LoVo (cell line): ENCODE measurements at places on chromosomes 3 and 15.

GRCh38 chr3:30495172-30496065 is 111.0 kb upstream of the TGFBR2 start:
- DNase-seq, result no peak

DNA sequence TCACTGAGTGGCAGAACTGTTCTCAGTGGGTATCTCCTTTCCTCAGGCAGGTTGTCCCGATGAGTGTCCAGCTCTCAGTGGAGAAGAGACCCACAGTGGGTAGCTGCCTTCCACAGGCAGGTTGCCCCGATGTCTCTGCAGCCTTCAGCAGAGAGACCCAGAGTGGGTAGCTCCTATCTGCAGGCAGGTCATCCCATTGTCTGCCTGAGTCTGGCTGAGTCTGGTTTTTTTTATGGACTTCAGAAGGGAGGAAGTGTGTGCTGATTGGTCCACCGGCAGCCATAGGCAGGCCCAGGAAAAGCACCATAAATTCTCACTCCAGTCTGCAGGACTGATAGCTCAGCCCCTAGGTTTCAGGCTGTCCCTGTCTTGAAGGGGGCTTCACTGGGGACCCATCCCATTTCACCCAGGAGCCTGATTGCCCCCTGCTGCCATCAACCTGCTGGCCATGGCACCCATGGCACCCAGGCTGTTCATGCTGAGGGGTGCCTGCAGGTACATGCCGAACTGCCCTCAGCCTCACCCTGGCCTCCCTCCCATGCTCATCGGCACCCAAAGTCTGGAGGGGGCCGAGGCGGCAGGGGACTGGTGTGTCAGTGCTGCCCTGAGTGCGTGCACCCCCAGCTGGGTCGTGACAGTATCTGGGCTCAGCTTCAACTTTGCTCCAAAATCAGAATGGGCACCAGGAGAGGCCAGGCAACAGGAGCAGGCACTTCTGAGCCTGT is 3.6 kb upstream of the LIMD1 start:
- no peak for DNase-seq

DNA sequence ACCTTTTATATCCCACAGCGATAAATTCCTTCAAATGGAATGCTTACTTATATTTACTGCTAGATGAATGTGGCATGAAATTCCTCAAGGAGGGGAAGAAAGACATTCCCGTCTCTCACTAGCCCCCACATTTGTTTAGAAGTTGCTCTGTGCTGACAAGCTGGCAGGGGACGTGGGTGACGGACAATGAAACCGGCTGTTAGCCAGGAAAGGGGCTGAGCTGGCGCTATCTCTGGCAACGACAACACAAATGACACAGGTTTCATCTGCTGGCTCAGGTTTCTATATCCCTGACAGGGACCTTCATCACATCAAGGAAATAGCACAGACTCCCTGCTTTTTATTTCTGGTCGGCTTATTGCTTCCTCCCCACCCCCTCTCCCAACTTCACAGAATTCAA is 15.8 kb downstream of the RUVBL1 start:
- DNase-seq, result no peak

- DNase-seq, result no peak
Observed at GRCh38 chr3:181683563-181683962, 28.2 kb upstream of the SOX2 start.

GRCh38 chr3:22994781-22995180 is 208.3 kb upstream of the UBE2E2 start:
- DNase-seq, result no peak

GRCh38 chr15:56240390-56240789 is 3.3 kb downstream of the RFX7 start:
- DNase-seq, result no peak

DNA sequence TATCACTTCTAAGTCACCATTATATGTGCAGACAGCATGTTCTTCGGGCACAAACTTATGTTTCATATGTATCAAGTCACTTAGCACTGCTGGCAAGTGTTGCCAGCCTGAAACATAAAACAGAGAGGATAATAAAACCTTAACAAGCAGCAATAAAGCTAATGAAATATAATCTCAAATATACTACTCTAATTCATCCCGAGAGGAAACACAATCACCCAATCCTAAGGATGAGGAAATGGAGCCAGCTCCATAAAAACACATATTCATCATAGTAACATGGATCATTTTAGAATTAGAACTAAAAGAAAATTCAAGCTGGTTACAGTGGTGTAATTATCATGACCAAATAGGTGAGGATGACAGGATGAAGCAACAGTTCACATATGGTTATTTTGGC is 1072.7 kb downstream of the EPHA3 start:
- DNase-seq, result no peak

GRCh38 chr3:15356176-15356575 is 23.8 kb upstream of the SH3BP5 start:
- no peak for DNase-seq

GRCh38 chr15:22819651-22820050 is 18.8 kb upstream of the NIPA2 start:
- no peak for DNase-seq

GRCh38 chr3:27078246-27078913 is 290.8 kb downstream of the NEK10 start:
- DNase-seq, result no peak

DNA sequence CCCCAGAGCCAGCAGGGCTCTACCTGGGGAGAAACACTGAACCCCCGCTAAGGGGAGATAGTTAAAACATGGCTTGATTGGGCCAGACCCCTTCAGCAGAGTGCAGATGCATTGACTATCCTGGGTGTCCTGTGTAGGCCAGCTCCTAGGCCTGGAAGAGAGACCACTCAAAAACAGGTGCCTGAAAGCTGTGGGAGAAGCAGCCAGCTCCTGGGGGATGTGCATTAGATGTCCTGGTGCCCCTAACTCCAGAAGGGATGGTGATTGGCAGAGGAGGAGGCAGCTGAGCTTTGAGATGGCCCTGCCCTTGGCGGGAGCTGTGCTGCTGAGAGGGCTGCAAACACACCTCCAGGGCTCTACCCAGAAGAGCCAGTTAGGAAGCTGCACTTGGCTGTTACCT is 89.3 kb upstream of the PLXNA1 start:
- no peak for DNase-seq

GRCh38 chr15:81069356-81069755 is 64.7 kb upstream of the CFAP161 start:
- no peak for DNase-seq

GRCh38 chr15:54410481-54410880 is 432.2 kb downstream of the UNC13C start:
- DNase-seq, result no peak

DNA sequence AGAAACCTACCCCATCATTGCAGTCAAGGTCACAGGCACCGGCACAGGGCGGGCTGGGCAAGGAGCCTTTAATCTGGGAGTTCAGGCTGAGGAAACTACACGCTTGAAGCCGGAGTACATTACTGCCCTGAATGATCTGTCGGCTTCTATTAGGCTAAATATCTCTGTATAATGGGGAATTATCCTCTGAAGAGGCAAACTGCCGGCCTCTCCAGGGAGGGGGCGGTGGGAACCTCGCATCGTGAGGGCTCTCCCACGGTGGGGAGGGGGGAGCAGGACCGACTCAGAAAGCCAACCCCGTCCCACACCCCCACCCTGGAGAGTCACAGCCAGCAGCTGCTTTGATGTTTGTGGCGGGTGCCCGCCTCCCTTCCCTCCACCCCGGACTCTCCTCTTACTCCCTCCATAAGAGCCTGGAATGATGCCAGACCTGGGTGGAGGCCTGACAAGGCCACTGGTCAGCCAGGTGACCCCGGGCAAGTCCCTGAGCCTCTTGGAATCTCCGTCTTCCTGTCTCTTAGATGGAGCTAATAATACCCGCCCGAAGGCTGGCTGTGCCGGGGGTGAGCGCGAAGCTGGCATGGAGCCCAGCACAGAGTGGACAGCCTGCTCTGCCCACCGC is 63.4 kb upstream of the LINGO1 start:
- no peak for DNase-seq

- peak; percentile 65 for DNase-seq
Observed at GRCh38 chr15:57866149-57866736, 159.7 kb downstream of the POLR2M start.

DNA sequence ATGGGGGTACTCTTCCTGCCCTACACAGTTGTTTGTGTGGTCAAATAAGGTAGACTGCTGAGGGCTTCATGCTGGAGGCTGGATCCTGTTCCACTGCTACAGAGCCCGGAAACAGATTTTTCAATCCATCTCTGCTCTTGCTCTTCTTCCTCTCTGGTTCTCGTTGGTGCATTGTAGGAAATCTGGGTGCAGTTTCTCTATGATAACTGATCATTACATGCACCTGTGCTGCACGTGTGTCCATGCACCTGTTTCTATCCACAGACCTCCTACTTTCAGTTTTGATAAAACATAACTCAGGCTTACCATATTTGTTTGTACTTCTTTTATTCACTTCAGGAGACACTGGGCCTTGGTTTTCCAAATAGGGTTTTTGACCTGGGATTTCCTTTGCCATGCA is 21.3 kb downstream of the MINAR1 start:
- no peak for DNase-seq
